Stimulated activated naive CD4-positive, alpha-beta T cell (primary cell): ENCODE measurements at places on chromosomes 11 and 22.

DNA sequence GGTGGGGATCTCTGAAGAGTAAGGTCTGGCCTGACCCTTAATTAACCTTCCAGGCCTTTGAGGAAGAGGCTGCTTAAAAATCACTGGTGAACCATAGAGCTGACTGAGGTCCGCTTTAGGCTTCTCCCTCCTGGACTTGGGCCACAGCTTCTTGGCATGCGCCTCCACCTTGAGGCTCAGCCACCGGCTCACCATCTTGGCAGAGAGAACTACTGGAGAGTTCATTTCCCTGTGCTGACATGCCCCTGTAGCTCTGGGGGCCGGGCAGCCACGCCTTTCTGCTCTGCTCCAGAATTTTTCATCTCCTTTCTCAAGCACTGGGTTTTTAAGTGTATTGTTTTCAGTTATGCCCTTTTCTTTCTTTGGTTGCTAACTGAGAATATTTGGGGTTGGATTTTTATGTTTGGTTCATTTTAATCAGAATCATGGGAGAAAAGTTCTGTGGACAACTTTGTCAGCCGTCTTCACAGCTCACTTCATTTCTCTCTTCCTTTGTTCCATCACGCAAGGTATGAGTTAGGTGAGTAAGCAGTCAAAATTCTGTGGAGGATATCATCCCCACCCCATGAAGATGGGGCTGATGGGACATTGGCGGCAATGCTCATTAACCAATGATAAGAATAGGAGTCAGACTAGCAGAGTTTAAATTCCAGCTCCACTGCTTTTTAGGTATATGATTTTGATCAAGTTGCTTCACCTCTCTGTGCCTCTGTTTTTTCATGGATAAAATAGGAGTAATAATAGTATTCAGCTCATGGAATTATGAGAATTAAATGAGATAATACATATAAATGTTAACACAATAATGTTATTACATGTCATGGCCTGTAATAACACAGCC, 103.9 kb downstream of the DBX1 start:
- no peak for DNase-seq

DNA sequence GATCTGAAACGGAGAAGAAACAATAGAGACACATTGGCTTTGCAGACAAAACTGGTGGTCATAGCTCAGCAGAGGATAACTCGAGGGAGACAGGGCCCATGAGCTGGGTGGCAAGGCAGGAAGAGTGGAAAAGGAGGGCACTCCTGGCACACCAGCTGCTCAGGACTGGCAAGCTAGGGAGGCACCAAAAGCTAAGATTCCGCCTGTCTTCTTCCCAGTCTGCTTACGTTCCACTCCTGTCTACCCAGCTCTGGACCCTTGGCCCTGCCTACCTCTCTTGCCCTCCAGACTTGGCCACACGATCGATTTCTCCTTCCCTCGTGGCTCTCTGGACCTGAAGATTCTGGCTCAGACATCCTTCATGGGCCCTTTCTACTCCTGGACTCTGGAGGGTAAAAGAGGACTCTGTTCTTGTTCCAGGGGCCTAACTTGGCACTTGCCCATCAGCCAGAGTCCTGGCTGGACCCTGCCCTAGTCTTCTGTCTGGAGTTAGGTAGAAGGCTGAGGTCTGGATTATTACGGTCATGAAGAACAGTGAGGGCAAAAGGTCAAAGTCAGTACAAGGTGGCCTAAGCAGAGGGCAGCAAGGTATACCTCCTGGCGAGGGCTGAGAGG, 115.2 kb upstream of the PITPNB start:
- no peak for DNase-seq

DNA sequence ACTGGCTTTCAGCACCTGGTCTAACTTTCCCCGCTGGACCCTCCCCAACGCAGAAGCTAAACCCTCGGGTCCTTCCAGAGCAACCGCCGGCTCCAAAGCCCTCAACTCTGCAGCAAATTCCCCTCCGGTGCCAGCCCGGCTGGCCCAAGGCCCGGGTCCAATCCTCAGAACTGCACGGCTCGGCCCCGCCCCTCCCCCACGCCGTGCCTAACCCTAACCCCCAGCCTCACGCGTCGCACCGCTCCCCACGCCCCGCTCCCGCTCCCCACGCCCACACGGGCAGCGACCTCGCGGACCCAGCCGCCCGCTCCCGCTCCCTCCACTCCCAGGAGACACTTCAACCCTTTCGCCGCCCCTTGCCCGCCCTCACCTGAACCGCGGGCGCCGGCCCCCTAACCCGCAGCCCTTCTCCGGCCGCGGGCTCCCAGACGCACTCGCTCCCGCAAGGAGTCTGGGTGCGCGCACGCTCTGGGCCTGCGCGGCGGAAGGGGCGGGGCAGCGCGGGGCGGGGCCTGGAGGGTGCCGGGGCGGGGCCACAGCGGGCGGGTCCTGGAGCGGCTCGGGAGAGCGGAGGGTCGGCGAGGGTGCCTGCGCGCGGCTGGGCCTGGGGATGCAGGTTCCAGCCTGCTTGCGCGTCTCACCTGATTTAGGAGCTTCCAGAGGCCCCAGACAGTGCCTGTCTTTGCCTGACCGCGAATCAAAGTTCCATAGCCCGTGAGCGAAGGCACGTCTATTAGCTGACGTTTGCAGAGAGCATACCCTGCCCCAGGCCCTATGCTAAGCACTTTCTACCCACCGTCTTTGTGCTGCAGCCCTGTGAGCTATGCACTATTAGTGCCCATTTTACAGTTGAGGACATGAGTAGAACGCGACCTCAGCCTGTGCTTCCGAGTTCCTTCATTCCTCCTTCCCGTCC, at the start of gene NFRKB:
TSS of gene NFRKB (minus strand) at position 453 of the 916 bp plus-strand sequence. CDS start 2,729 bp downstream, outside the sequence.
- peak; percentile 93 for DNase-seq

GRCh38 chr11:37105427-37105826, 507.4 kb upstream of the RAG2 start:
- DNase-seq: no peak

GRCh38 chr11:60281485-60281884, 1.0 kb downstream of the MS4A4A start:
- no peak for DNase-seq
